Suppressor macrophage treated with lipopolysaccharide for 4 hours (primary cell): ENCODE measurements at places on chromosomes 3 and 15.

DNA sequence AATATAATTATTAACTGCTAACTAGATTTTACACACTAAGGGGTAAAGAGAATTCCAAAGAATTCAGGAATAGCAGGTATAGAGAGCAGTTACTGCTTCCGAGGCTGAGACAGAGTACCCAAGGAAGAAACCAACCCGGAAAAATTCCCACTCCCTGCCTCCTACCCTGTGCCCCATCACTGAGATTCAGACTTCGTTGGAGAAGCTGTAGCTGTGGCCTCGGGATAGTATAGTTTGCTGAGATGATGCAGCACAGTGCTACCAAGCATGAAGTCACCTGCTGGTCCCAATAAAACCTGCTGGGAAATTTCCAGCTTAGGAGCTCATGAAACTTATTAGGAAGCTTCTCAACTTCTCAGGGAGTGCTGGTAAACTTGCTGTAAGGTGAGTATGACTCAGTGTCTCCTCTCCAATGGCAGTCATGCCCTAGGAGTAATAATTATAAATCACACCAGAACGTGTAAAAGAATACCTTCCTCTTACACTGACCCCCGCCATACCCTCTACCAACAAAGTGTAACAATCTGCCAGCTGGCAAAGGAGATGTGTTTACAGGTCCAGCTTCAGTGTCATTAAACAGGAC, 215.2 kb upstream of the ROBO2 start:
- DNase-seq: no peak

- DNase-seq: peak; percentile 19
Measured at GRCh38 chr15:77476995-77477394, 56.3 kb downstream of the HMG20A start.

- DNase-seq: no peak
Measured at GRCh38 chr3:159850481-159850880, 138.2 kb upstream of the IL12A start.

GRCh38 chr15:43793647-43794046, 1.5 kb downstream of the SERF2 start:
- no peak for DNase-seq

DNA sequence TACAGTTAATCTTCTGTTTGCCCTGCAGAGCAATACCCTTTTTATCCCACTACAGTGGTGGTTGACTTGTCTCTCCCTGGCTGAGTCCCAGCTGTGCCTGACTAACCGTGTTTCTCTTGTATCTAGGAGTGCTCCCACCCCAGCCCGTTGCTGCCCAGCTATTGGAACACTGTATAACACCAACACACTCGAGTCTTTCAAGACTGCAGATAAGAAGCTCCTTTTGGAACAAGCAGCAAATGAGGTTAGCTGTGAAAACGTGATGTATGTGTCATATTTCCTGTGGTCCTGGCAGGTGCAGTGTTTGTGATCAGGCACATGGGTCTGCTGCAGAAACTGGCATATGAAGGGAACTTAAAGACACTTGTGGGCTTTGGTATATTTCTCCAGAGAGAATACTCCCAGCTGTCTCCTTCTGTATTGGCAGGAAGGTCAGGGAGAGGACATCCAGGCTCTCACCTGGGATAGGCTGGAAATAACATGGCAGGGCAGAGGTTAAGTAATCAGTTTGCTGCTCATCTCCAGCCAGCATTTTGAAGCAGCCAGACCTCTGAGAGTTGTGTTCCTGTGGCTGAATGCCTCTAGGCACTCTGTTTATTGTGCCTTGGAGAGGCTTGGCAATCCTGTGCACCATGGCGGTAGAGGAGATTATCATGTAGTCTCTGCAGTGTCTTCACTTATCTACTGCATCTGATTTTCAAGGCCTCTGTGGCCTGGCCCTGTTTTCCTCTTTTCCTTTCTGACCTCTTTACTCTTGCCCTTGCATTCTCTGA, 34.8 kb downstream of the ATG7 start:
- no peak for DNase-seq

DNA sequence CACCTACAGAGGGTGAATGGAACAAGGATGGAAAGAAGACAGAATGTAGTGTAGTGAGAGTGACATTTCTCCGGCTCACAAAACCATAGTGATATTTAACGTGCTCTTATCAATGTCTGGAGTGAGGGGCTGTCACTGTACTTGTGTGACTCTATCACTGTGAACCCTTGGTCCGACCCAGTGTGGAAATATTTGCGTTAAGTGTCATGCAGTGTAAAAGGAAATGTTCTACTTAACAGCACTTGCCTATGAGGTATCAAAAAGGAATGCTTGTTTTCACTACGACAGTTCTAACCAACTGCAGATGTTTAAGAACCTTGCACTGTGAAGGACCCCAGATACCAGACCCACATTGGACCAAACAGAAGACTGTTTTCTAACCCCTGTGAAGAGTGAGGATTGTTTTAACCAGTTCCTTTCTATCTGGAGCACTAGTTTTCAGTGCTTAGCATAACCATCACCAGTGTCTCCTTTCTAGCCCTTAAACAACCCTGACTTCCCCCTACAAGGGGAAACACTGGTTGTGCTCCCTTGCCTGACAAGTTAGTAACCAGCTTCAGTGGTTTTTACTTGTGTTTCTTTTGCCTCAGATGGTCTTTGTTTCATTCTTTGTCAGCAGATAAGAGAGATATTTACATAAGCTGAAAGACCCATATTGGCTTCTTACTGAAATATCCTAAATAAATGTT, 144.7 kb upstream of the ABHD17C start:
- no peak for DNase-seq

- DNase-seq: no peak
Measured at GRCh38 chr3:194322678-194323211, 28.4 kb downstream of the CPN2 start.

DNA sequence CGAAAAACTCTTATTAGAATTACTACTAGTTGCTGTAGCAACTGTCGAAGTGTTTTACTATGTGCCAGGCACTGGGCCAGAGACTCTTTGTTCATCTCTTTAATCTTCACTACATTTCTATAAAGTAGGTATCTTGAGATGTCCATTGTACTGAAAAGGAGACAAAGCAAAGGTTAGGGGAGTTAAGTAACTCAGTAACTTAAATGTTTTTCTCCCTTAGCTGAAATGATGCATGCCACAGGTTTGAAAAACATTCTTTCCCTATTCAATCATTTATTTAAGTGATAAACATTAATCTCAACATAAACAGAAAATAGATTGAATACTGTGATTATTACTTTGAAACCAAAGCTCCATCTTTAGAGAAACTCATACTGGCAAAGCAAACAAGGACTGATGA, 776.2 kb downstream of the FHIT start:
- DNase-seq: no peak

GRCh38 chr15:66161108-66161507, 92.4 kb downstream of the MEGF11 start:
- DNase-seq: no peak

- DNase-seq: peak; percentile 86
Measured at GRCh38 chr3:53161820-53162671, 1.0 kb downstream of the PRKCD start.

DNA sequence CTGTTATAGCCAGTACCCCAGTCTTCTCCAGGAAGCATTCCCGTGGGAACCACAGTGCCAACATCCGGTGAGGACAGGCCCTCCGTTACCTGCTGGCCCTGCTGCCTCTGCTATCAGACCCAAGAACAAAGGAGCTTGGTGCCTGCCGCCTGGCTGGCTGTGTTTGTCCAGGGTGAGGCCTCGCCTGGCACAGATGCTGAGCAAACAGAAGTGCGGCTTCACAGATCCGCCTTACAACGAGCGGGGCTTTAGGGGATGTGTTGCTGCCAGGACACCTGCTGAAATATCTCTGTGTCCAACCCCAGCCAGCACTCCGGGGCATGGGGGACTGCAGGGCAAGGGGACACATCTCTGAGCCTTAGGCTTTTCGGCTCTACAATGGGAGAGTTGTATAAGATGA, 2.2 kb upstream of the EPHB3 start:
- no peak for DNase-seq

DNA sequence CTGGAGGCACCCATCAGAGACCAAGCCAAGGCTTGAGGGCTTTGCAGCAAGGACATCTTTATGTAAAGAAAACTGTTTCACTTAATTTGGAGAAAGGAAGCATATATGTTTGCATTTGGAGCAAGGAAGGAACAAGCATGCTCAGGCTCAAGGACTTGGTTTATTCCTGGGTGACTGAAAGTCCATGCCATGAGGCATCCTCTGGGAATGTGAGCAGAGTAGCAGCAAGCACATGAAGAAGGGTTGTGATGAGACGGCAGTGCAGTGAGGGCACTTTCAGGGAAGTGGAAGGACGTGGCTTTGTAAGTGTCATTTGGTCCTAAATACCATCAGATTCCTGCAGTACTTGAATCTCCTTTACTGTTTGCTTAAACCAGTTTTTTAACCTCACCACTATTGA, 26.8 kb downstream of the POLG start:
- no peak for DNase-seq

DNA sequence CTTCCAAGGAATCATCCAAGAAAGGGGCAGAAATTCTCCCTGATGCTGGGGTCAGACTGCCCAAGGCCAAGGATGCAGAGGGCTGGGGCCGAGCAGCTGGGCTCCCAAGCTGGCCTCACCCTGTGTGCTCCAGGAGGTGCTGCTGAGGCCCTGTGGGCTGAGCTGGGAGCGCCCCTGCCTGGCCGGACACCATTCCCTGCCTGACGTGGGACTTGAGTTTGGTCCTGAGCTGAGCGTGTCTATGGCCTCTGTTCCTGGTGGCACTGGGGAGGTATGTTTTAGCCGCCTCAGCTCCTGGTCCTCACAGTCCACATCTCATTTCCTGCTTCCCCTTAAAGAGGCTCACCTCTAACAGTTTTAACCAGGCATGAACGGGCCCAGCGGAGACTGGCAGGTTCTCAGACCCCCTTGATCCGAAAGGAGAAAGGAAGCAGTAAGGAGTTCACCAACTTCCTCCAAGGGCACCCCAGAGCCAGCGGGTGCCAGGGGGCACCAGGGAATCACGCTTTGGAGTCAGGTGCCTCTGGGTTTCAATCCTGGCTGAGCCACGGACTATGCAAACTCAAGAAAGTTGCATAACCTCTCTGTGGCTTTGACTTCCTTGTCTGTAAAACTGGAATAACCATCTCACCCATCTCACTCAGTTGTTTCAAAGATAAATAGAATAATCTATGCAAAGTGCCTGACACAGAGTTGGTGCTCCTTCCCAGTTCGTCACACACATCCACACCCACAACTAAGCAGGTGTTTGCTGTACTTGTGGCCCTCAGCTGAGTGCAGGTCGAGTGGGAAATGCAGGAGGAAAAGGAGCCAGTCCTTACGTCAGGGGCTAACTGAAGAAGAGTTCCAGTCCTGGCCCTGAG, 48.6 kb downstream of the SLC12A8 start:
- peak; percentile 63 for DNase-seq

DNA sequence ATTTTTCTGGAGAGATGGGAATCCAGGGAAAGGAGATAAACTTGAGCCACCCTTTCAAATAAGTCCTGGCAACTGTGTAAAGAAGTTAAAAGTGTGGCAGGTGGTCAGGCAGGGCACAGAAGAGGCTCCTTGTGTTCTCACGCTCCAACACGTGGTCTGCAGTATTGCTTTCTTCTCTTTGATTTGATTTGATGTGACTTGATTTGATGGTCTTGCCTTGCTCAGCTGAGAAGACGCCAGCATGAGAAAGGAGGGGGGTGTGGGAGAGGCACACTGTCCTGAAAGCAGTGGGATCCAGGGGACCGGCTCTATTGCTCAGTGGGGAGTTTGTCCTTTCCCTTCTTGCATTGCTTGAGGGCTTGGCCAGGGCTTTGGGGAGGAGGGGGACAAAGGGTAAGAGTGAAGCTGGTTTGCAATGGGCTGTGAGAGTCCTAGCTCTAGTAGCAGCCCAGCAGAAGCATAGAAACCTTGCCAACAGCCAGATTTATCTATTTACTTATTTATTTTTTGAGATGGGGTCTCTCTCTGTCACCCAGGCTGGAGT, 25.7 kb upstream of the NEO1 start:
- DNase-seq: no peak

DNA sequence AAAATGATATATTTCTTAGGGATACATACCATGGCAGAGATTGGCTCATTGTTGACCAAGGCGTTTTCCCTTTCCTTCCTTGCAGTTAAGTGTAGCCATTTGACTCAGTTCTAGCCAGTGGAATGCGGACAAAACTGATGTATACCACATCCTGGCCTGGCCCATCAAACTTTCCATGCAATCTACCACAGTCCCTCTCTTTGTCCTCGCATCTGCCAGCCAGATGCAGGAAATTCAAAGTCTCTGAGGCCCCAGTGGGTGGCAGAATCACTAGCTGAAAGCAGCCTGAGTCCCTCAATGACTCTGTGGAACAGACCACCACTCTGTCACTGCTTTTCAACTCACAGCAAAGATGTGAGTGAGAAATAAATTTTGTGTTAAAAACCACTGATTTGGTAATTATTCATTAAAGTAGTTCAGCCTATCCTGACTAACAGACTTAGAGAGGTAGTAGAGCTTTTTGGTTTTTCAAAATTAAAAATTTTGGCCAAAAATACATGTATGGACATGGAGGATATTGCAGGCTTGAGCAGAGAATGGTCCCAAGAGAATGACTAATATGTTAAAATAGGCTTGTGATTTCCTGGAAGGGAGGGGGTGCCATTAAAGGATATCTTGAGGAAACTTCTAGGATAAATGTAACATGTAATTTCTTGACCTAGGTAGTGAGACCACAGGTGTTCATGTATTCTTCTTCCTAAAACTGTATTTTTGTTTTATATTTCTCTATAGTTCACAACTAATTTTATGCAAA, 10.9 kb downstream of the LRRFIP2 start:
- no peak for DNase-seq

DNA sequence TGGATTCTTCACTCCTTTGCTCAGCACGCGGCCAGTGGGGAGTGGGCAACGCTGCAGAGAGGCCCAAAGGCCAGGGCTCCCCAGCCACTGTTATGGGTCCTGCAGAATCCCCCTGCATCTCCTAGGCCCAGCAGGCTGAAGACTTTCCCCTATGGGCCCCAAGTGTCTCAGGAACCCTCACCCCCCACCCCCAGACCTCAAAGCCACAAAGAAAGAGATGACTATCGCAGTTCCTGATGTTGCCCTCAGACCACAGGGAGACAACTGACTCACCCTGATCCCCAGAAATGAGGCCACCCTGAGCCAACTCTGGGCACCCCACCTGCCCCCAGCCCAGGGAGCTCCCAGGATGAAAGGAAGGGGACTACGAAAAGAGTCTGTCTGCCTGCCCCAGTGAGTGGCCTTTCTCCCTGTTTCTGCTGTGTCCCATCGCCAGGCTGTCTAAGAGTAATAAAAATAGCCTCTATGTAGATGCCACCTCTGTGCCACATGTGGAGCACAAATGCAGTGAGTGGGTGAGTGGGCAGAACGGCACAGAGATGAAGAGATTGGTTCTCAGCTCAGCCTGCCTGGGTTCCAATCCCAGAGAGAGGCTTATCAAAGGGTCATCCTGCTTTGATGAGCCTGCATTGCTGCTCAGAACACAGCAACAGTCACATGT, 283.0 kb downstream of the UACA start:
- no peak for DNase-seq

- no peak for DNase-seq
Measured at GRCh38 chr3:134807189-134807588, 12.1 kb downstream of the EPHB1 start.
